ENCODE measurements at places on chromosomes 7 and 10.

DNA sequence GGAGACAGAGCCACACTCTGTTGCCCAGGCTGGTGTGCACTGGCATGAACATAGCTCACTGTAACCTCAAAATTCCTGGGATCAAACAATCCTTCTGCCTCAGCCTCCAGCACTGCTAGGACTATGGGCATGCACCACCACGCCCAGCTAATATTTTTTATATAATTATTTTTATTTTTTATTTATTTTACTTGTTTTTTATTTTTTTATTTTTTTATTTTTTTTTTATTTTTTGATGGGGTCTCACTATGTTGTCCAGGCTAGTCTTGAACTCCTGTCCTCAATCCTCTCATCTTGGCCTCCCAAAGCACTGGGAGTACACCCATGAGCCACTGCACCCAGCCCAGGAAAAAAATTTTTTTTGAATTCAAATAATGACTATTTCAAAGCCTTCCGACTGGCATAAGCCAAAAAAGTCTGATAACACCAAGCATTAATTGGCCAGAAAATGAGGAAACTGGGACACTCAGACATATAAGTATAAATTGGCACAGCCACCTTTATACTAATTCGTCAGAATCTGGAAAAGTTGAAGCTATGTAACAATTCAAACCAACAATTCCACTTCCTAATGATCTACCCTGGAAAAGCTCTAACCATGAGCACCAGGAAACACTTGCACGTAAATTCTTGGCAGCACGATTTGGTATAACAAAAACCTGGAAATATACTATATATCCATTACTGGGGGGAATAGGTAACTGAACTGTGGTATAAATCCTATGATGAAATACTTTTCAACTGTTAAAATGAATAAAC, 6.3 kb downstream of the ZC3HAV1 start:
- no peak for DNase-seq

- no peak for DNase-seq
Observed at GRCh38 chr7:141102436-141102835, 28.6 kb downstream of the TMEM178B start.

- no peak for DNase-seq
Observed at GRCh38 chr7:1567049-1567771, 2.6 kb downstream of the PSMG3 start.

DNA sequence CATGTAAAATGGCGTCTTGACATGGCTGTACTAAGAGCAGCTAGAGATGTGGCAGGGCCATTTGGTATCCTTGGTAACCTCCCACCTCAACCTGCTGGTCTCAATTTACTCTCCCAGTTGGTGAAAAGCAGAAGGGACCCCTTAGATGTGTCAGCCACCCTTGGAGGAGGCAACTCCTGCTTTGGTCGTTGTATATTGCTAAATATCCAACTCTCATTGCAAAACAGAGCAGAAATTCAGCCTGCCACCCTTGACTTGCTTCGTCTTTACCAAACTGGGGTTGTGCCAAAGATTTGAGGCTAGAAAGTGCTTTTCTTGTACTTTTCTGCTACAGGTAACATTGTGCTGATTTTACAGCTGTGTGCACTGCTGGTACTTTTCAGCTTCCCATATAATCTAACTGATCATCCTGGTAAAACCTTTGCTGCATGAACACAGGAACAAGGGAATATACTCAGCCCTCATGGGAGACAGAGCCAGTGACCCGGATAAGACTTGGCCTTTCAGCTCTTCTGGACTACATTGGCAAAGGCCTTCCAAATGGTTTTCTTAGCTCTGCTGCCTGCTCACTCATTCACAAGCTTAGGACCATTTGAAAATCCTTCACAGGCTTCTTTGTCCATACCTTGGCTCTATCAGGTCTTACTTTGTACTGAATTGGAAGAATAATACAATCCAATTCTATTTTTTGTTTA, 2.2 kb upstream of the VSTM4 start:
- DNase-seq, result no peak

GRCh38 chr10:74928742-74929191, 102.4 kb downstream of the KAT6B start:
- no peak for DNase-seq

GRCh38 chr10:73892310-73893030, 18.1 kb upstream of the CAMK2G start:
- no peak for DNase-seq

DNA sequence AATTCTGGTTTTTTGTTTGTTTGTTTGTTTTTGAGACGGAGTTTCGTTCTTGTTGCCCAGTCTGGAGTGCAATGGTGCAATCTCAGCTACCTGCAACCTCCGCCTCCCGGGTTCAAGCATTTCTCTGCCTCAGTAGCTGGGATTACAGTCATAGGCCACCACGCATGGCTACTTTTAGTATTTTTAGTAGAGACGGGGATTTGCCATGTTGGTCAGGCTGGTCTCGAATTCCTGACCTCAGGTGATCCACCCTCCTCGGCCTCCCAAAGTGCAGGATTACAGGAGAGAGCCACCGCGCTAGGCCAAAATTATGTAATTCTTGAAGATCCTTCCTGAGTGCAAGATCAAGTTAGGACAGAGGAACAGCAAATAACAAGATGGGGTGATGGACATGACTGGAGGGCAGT, 719 bp downstream of the ZNF33B start:
- DNase-seq, result no peak

Data from CD4-positive, alpha-beta T cell (primary cell).